ENCODE measurements at places on chromosomes 2 and 18.

- DNase-seq = no peak
These were observed 39.1 kb downstream of the MDH1 start for GRCh38 chr2:63627866-63628265.

DNA sequence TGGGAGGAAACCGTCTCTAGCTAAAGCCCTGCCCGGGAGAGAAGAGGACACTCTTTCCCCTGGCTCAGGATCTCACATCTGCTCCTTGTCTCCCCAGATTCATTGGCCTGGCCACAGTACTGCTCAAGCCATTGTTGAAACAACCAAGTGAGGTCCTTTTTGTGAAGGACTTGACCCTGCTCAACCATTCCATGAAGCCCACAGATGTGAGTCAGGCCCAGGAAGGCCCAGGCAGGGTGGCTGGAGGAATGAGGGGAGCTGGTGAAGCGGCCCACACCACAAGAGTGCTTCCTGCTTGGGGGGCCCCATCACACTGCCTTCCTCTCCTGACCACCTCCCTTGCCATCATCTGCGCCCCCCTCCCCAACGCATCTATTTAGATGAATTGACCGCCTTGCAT is 5.1 kb downstream of the FER1L5 start:
- peak; percentile 17 for DNase-seq

GRCh38 chr18:41922841-41923240 is 32.2 kb upstream of the PIK3C3 start:
- no peak for DNase-seq

- peak; percentile 26 for DNase-seq
These were observed 12.2 kb upstream of the SKOR2 start for GRCh38 chr18:47263430-47264307.

- no peak for DNase-seq
These were observed 15.9 kb downstream of the GATA6 start for GRCh38 chr18:22185273-22185672.

- DNase-seq = no peak
These were observed 1399.8 kb upstream of the ACVR2A start for GRCh38 chr2:146444987-146445386.

GRCh38 chr2:145116056-145116455 is 596.1 kb upstream of the ZEB2 start:
- DNase-seq = no peak

DNA sequence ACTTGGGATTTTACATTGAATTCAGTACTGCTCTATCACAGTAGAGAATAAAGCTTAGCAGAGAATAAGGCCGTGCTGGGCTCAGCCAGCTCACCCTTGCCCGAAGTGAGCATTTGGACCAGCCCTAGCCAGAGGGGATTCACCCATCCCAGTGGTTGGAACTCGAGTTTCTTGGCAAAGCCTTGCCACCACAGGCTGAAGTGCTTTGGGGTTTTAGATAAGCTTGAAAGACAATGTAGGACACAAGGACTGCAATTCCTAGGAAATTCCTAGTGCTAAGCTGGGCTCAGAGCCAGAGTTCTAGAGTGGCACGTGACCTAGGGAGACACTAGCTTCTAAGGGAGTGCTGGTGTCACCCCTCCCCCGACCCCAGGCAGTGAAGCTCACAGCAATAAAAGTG is 28.0 kb downstream of the SERPINB11 start:
- DNase-seq = no peak

GRCh38 chr2:10783421-10783820 is 29.2 kb downstream of the PDIA6 start:
- DNase-seq = no peak
